ENCODE measurements at places on chromosomes 11 and 22. TPM values are rescaled to one million over a fixed set of nuclear protein-coding genes. Genes with fewer than 3 reads are reported as not detected.

DNA sequence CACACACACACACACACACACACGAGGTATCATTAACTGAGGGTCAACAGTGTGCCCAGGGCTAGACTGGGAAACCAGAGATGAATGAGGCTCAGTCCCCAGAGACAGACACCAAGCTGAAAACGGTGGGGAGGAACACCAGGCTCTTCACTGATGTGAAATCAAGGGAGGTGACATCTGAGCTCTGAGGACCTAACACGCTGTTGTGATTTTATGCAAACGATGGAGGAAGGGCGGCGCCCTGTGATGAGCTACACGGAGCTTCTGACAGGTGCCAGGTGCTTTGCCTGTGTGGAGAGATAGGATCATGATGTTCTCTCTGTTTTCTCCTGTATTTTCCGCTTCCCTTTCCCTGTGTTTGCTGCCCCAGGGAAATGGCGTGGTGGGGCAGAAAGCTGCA, 6.5 kb upstream of the CYB5R3 start:
- DNase-seq = no peak

DNA sequence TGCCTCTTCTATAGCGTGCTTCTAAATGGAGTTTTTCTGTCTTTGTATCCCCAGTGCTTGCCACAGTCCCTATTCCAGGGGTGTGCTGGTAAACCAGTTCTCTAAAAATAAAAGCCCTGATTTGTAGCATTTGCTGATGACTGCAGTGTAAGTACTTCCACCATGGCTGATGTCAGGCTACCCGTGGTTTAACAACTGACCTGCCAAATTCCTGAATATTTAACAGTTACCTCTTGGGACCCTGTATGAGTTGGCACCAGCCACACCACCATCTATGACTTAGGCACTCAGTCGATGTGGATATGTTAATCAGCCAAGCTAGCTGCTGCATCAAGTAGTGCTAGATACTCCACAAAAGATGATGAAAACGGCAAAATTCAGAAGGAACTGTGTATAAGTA, 94.0 kb upstream of the MTNR1B start:
- no peak for DNase-seq

- DNase-seq = peak; percentile 81
Measured at GRCh38 chr11:86740628-86741483, 59.5 kb upstream of the PRSS23 start.

DNA sequence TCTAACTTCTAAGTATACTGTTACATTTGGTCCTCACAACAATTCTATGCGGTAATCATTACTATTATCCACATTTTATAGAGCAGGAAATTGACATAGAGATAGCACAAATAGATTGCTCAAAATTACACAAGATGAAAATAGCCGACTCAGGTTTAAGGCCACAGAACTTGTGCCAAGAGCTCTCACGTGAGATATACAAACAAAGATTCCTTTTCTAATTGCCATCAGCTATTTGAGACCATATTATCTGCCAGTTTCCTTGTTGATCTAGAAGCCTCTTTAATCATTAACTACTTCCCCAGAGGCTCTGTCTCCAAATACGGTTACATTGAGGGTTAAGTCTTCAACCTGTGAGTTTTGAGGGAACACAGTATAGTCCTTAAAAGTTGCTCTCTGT, 61.0 kb upstream of the GLYATL1B start:
- DNase-seq = no peak

GRCh38 chr11:134390706-134391569, 21.1 kb downstream of the B3GAT1 start:
- DNase-seq = no peak

The FZD4 gene
- total RNA-seq = 41.4 TPM

The BAIAP2L2 gene
- total RNA-seq = 0.59 TPM

The JRKL gene
- 13.9 TPM for total RNA-seq

The CTSD gene
- 118 TPM for total RNA-seq

DNA sequence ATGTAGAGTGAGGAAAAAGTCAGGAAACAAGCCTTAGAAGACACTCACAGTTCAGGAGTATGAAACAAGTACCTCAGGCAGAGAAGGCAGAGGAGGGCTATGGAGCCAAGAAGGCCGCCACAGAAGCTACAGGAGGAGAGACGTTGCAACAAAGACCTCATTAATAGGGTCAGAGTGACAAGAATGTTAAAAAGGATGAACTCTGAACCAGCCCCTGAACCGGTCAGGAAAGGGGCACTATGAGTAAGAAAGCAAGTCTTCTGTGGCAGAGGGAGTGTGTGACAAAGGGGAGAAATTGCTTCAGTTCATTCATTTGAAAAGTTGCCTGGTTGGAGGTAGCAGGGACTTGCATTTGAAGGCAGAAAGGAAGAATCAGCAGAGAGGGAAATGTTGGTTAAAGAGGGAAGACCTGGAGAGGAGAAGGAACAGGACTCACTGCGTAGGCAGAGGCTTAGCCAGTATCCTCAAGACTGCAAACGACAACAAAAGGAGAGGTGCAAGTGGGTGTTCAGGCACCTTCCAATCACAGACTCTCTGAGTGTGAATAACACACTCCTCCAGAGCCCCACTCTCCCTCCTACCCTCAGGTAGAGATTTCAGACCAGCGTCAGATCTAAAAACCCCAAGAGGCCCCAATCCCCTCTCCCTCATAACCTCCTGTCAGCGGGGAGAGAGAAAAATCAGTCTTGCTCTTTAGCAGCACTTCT, 15.4 kb downstream of the TAGLN start:
- DNase-seq = no peak

- DNase-seq = peak; percentile 69
Measured at GRCh38 chr11:76445121-76446084, 585 bp downstream of the EMSY start.

GRCh38 chr22:36052505-36052941, 23.9 kb upstream of the RBFOX2 start:
- DNase-seq = no peak

The GCAT gene
- total RNA-seq = 10.2 TPM

- DNase-seq = no peak
Measured at GRCh38 chr11:88544656-88545280, 207.2 kb upstream of the CTSC start.

The ACCS gene
- 30.5 TPM for total RNA-seq

The CATSPER1 gene
- total RNA-seq = 0.10 TPM

The GTSE1 gene
- total RNA-seq = 3.6 TPM

The CABP7 gene
- total RNA-seq = 0.10 TPM

- DNase-seq = no peak
Measured at GRCh38 chr22:25062386-25063085, 110.0 kb downstream of the KIAA1671 start.
